Activated naive CD8-positive, alpha-beta T cell treated with anti-CD3 and anti-CD28 coated beads for 36 hours (primary cell): ENCODE measurements at places on chromosomes 6 and 20. TPM values are rescaled to one million over a fixed set of nuclear protein-coding genes. Genes with fewer than 3 reads are reported as not detected.

DNA sequence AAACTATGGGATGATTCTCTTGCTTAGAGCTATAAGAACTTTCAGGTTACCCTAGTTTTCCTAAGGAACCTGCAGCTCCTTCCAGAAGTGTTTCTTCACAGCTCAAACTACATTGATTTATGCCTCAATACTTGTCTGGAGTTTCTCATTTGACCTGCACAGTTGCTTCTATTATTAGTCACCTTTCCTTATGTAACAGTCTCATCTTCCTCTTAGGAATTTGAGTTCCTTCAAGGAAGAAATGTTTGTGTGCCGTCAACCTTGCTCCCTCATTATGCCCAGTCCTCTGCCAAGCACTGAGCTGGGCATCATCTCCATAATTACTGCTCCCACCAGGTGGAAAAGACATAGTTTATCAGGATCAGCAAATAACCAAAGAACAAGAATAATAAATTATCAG is 466.4 kb downstream of the PKHD1 start:
- DNase-seq = no peak

Gene AMD1
- 113 TPM for total RNA-seq

Gene WFDC12
- total RNA-seq = not detected

Gene FAM83C
- not detected for total RNA-seq

DNA sequence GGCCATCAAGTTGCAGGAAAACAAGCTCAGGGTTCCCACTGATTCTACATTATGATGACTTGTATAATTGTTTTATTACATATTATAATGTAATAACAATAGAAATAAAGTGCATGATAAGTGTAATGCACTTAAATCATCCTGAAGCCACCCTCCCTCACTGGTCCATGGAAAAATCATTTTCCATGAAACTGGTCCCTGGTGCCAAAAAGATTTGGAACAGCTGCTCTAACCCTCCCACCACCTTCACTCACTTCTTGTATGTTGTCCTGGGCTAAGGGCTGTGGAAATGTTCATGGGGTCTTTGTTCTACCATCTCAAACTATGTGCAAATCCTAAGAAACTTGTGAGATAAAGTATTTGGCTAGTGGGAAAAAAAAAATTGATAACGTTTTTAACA is 133.8 kb downstream of the LRRC1 start:
- no peak for DNase-seq

DNA sequence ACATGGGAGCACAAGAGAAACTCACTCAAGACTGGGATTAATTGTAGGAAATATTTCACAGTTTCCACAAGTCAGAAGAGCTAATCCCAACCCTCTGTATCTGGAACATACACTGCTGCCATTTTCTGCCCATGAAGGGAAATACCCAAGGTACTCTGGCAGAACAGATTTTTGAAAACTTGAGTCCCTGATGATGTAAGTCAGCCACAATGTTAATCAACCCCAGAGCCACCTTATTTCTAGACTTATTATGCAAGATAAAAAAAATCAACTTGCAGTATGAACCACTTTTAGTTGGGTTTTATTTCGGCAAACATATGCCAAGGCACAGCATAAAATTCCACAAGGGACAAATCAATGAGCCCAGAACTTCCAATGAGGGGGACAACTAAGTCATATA is 141.5 kb downstream of the LY86 start:
- no peak for DNase-seq

GRCh38 chr20:52172392-52173047 is 19.1 kb downstream of the ZFP64 start:
- DNase-seq = no peak

DNA sequence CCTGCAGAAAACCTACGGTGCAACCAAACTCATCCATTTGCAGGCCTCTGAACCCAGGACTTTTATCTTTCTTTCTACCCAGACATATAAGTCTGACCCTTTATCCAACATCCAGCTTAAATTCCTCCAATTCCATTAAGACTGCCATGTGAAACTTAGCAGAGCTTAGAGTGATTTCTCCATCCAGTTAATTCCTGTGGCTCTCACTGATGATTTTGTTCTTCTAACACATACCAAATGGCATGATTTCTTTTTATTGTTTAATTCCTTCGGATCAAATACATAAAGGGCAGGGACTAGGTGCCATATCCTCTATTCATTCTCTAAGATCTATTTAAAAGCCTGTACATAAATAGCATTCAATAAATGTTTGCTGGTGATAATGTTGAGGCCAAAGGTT is 92.9 kb downstream of the TASP1 start:
- no peak for DNase-seq

GRCh38 chr6:35090734-35091133 is 50.4 kb downstream of the TCP11 start:
- no peak for DNase-seq

Gene CRYBG1
- total RNA-seq = 20.3 TPM

Gene PBOV1
- not detected for total RNA-seq

Gene CBLN4
- not detected for total RNA-seq

GRCh38 chr20:46305973-46306360 is 2.3 kb downstream of the CDH22 start:
- no peak for DNase-seq

Gene BCAS1
- 0.10 TPM for total RNA-seq

DNA sequence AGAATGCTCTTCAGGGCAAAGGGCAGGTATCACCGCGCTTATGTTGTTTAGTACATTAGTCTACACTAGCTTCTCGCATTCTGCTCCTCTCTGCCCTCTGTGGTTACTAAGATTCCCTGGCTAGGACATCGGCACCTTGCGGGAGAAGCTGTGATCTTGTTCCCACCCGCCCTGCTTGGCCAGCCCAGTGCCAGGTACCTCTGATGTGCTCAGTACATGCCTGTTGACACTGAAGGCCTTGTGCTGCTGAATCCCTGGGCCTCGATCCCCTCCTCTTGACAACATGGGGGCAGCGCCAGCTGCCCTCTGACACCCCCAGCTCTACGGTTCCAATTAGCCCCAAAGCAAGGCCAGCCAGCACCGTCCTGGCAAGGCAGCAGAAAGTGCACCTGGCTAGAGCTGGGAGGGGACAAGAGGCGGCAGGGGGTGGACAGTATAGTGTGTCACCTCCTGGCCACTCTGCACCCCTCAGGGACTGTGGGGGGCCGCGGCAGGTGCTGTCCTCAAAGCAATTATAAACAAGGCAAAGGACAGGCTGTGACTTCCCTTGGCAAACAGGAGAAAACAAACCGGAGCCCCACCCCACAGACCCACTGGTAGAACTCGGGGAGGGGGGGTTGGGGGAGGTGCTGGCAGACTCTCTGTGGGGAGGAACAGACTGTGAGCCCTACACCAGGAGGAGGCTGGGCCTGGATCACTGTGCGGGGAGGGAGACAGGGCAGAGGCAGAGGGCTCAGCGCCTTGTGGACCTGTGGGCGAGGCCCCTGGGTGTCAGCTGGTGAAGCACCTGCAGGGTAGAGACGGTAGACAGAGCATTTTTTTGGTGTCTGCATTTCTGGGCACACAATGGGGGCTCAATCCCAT is 7.1 kb downstream of the TFEB start:
- DNase-seq = no peak

DNA sequence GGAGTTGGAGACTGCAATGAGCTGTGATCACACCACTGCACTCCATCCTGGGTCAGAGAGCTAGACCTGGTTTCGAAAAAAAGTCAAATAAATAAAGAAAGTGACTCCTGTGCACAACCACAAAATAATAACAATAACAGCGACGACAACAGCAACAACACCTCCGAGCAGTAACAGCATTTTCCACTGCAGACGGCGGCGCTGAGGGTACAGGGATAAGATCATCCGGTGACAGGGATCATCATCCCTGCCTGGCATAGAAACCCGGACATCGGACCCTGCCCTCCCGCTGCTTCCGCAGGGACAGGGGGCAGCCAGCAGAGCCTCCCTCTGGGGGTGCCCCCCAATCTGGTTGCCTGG is 11.5 kb downstream of the SRXN1 start:
- no peak for DNase-seq

GRCh38 chr6:122755901-122756300 is 23.6 kb upstream of the FABP7 start:
- DNase-seq = no peak

DNA sequence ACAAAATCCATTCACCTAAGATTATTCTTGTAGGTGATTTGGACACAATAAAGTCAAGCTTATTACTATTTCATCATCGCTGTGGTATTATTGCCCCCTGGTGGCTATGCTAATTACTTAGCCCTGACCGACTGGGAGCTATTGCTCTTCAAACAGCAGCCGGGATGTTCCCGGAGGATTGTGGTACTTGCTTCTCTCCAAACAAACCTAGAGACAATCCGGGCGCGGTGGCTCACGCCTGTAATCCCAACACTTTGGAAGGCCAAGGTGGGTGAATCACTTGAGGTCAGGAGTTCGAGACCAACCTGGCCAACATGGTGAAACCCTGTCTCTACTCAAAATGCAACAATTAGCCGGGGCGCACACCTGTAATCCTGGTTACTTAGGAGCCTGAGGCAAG is 15.4 kb upstream of the STMND1 start:
- peak; percentile 8 for DNase-seq

DNA sequence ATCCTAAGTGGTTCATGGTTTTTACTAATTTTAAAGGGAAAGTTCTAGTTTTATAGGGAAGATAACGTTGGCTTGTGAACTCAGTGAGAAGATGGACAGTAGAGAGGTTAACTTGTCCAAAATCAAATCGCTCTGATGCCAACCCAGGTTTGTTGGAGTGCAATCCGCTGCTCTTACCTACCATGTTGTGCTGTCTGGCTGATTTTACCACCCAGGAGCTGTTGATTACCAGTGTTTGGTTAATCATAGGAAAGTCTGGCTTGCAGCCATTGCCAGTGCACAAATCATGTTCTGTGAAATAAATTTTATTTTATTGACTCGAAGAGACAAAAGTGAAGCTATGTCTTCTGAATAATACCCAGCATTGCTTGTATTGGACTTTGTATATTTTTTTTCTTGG is 92.4 kb downstream of the PLCB4 start:
- DNase-seq = no peak

Gene FOXF2
- total RNA-seq = not detected

Gene SULF2
- 0.88 TPM for total RNA-seq

- DNase-seq = no peak
Observed at GRCh38 chr6:87993356-87993755, 54.3 kb upstream of the SPACA1 start.

Gene SPTLC3
- 0.76 TPM for total RNA-seq

Gene MAVS
- 21.6 TPM for total RNA-seq

DNA sequence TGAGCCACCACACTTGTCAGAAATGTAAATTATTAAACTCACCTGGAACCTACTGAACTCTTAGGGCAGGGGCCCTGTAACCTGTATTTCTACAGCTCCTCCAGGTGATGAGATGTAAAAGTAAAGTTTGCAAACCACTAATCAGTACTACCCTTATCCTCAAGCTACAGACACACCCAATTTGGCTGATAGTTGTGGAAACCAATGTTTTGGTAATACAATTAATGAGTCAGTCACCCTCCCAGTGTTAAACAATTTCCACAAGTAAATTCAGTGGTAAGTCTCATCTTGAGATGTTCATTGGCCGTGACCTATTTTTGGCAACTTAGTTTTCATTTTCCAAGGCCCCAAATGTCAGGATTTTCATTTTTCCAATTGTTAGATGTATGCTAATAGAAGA is 29.6 kb downstream of the GCNT2 start:
- no peak for DNase-seq

DNA sequence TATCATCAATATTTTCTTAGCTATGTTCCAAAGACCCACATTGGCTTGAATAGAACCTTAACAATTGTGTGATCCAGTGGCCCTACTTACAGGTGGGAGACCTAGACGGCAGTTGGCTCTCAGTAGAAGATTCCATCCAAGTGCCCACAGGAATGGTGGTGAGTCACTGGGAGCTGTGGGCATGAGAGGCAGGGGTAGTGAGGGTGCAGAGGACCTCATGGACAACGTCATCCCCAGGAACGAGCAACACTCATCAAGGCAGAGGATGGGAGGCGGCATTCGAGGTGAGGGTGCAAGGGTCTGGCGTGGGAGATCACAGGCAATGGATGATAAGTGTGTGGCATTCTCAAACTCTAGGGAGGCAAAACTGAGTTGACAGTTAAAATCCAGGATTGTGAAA is 17.5 kb upstream of the SPO11 start:
- no peak for DNase-seq

DNA sequence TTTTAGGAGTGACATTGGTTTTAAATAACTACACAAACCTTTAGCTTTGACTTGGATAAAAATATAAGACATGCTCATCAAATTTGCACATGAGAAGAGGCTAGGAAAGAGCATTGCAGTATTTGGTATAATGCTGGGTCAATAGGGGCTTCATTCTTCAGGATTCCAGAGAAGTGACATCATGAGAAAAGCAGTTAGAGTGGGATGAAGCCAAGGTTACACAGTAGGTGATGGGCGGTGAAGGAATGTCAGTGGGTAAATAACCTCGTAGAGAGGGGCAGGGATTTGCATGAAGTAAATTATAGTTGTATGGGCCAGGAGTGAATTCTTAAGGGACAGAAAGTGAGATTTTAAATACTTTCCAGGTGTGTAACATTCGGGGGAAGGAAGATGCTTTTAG is 216.2 kb downstream of the RFPL4B start:
- DNase-seq = no peak

Gene MACROD2
- total RNA-seq = 0.12 TPM

- no peak for DNase-seq
Observed at GRCh38 chr20:11569163-11569562, 348.5 kb upstream of the BTBD3 start.

DNA sequence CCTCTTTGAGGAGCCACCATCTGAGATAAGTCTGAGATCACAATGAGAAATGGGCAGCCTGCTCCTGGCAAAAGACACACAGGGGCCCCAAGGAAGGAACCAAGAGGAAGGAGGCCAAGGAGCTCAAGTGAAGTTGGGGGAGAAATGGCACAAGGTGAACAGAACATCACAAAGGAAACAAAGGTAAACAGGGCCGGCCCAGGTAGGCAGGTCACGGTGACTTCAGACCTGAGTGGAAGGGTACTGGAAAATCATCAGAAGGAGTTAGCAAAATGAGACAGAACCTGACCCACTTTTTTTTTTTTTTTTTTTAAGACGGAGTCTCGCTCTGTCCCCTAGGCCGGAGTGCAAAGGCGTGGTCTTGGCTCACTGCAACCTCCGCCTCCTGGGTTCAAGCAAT is 11.3 kb downstream of the ZMYND8 start:
- no peak for DNase-seq

DNA sequence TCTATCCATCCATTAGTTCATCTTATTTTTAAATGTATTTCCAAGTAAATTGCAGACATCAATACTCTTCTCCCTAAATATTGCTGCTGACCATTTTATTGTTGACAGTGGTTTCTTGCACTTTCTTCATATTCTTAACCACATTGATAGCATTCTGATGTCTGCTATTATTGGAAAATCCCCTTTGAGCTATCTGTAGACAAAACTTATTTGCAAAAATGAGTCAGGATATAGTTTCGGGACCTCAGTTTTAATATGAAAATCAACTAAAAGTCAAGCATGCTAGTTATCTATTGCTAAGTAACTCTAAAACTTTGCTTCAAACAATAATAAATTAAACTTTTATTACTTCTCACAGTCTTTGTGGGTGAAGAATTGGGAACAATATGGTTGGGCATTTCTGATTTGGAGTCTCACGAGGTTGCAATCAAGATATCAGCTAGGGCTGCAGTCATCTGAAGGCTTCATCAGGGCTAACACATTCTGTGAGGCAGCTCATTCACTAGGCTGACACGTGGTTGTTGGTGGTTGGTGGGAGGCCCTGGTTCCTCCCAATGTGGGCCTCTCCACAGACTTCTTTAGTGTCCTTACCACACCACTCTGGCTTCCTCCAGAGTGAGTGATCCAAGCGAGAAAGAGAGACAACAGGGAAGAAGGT is 32.7 kb downstream of the CD109 start:
- peak; percentile 60 for DNase-seq
